ENCODE measurements at places on chromosomes 3 and 15. TPM values are rescaled to one million over a fixed set of nuclear protein-coding genes. Genes with fewer than 3 reads are reported as not detected.

Gene HTR3E
- total RNA-seq: not detected

Gene TIMP4
- total RNA-seq: 13.0 TPM

Gene PTX3
- total RNA-seq: 0.78 TPM

Gene ZNF774
- total RNA-seq: 1.2 TPM

Gene CPN2
- total RNA-seq: not detected

Gene PATL2
- 0.10 TPM for total RNA-seq

Gene PLA2G4D
- total RNA-seq: not detected

Gene PTH1R
- total RNA-seq: 1.1 TPM

Gene CFAP20DC
- 2.5 TPM for total RNA-seq

Gene GOLGA6L7
- not detected for total RNA-seq

Gene UMPS
- total RNA-seq: 45.8 TPM

Gene RARB
- 7.6 TPM for total RNA-seq

Gene KLHL6
- total RNA-seq: not detected

Gene FETUB
- not detected for total RNA-seq

Gene SLC2A2
- not detected for total RNA-seq

Gene ANKUB1
- not detected for total RNA-seq

Gene STRC
- total RNA-seq: 0.05 TPM

Gene ZNF717
- total RNA-seq: 3.0 TPM

Gene CCDC12
- 56.8 TPM for total RNA-seq

Gene ITPR1
- total RNA-seq: 5.4 TPM

Gene GOLGA8A
- total RNA-seq: 7.9 TPM

Data from A549 treated with GW870086 at 1 μM for 4 hours (cell line).